ENCODE measurements at places on chromosomes 12 and 14.
A peak's percentile ranks its signal among the peaks of the same experiment; 100 is the strongest.

GRCh38 chr12:28963554-28963953, 185.5 kb upstream of the FAR2 start:
- no peak overlapping the region for H3K4me3 ChIP-seq
- DNase-seq: no peak
- H3K27me3 ChIP-seq: peaks cover 26% of the 10 kb centered on the region
- no peaks in the 10 kb centered on the region for H3K4me1 ChIP-seq

DNA sequence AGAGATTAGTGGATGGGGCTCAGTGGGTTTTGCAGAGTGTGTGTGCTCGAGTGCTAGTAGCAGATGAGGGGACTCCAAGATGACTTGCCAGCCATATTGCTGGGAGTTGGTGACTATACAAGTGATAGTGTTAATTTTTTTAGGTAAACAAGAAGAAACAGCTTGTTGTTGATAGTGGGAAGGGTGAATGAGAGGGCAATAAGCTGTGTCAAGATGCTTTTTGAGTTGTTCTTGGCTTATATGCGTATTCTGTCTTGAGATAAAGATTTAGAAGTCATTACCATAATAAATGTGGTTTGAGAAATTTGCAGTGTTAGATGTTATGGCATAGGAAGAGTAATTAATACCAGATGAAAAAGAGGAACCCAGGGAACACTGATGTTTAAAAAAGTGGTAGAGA, 75.3 kb downstream of the RCOR1 start:
- H3K36me3 ChIP-seq: no peaks in the 10 kb centered on the region
- DNase-seq: no peak
- peaks cover 19% of the 10 kb centered on the region for H3K4me1 ChIP-seq

DNA sequence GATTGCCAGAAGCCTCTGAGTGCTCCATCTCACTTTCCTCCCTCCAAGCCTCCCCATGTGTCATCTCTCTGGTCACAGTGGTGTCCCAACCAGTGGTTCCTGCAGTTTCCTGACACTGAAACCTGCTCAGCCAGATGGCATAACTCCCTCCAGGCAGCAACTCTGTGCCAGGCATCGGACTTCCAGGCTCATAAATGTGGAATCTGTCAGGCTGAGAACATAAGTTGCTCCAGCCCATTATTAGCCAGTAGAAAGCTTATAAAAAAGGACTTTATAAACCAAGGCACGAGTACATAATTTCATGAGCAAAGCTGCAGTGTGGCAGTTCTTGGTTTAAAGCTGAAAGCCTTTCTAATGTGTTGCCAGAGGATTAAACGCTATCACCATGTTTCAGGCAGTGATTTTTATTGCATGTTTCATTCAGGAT, 194.3 kb downstream of the DACT1 start:
- no peak overlapping the region for H3K27ac ChIP-seq
- no peak overlapping the region for H3K4me3 ChIP-seq
- H3K4me1 ChIP-seq: no peaks in the 10 kb centered on the region

DNA sequence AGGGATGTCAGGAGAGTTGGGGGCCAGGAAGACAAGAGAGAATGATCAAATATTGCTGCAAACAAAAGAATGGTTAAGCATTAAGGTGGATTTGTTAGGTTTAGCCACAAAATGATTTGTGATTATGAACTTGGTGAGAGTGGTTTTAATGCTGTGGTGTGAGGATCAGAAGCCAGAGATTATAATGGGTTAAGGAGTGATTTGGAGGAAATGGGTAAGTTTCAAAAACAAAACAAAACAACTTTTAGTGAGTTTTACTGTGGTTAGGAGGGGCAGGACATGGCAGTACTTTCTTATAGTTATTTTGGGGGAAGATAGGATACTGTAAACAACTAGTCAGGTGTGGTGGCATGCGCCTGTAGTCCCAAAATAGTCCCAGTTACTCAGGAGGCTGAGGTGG, 24.0 kb downstream of the DIP2B start:
- DNase-seq: no peak
- H3K36me3 ChIP-seq: peaks cover 6% of the 10 kb centered on the region
- H3K27ac ChIP-seq: peak overlapping the region; percentile 3
- peaks cover 17% of the 10 kb centered on the region for H3K4me1 ChIP-seq
- H3K4me3 ChIP-seq: no peak overlapping the region
- H3K27me3 ChIP-seq: no peaks in the 10 kb centered on the region

DNA sequence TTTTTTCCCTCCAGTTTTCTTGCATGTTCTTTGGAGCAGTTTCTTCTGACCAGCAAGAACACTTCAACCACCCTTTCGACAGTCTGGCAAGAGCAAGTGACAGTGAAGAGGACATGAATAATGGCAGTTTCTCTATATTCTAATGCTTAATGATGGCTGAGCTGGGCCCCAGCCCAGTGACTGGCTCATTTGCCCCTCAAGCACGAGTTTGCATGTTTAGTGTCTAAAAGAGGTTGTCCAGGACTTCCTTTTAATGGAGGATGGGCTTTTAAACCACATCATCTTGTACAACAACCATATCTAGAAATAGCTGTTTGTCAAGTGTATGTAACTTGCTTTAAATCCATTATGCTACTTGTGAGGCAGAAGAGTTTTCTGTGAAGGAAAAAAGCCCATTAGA, 28.4 kb downstream of the RAD9B start:
- no peak overlapping the region for H3K4me3 ChIP-seq
- no peak for DNase-seq
- peaks cover 21% of the 10 kb centered on the region for H3K36me3 ChIP-seq
- no peaks in the 10 kb centered on the region for H3K27me3 ChIP-seq

- H3K4me3 ChIP-seq: no peak overlapping the region
- H3K27me3 ChIP-seq: no peaks in the 10 kb centered on the region
- no peaks in the 10 kb centered on the region for H3K4me1 ChIP-seq
- no peak overlapping the region for H3K27ac ChIP-seq
Measured at GRCh38 chr12:87861791-87862190, 167.4 kb downstream of the C12orf50 start.

- DNase-seq: no peak
- no peaks in the 10 kb centered on the region for H3K4me1 ChIP-seq
- H3K4me3 ChIP-seq: no peak overlapping the region
- no peak overlapping the region for H3K27ac ChIP-seq
- peaks cover 3% of the 10 kb centered on the region for H3K36me3 ChIP-seq
Measured at GRCh38 chr14:31068235-31068634, 42.1 kb upstream of the STRN3 start.

- no peaks in the 10 kb centered on the region for H3K4me1 ChIP-seq
- H3K36me3 ChIP-seq: no peaks in the 10 kb centered on the region
- H3K27ac ChIP-seq: no peak overlapping the region
- H3K4me3 ChIP-seq: no peak overlapping the region
- peaks cover 56% of the 10 kb centered on the region for H3K27me3 ChIP-seq
Measured at GRCh38 chr14:104218361-104219180, 80.2 kb downstream of the KIF26A start.

GRCh38 chr12:57521525-57522010, 1.1 kb upstream of the MBD6 start:
- H3K36me3 ChIP-seq: peaks cover 78% of the 10 kb centered on the region
- no peak for DNase-seq
- peak overlapping the region; percentile 97 for H3K4me3 ChIP-seq

- no peak for DNase-seq
- H3K27me3 ChIP-seq: no peaks in the 10 kb centered on the region
- H3K27ac ChIP-seq: peak overlapping the region; percentile 5
- H3K36me3 ChIP-seq: no peaks in the 10 kb centered on the region
- no peak overlapping the region for H3K4me3 ChIP-seq
Measured at GRCh38 chr12:92639017-92639416, 63.8 kb upstream of the PLEKHG7 start.

- no peak overlapping the region for H3K4me3 ChIP-seq
- DNase-seq: no peak
- peaks cover 46% of the 10 kb centered on the region for H3K27me3 ChIP-seq
- H3K27ac ChIP-seq: no peak overlapping the region
- no peaks in the 10 kb centered on the region for H3K36me3 ChIP-seq
Measured at GRCh38 chr14:69985463-69985862, 106.2 kb downstream of the SMOC1 start.

DNA sequence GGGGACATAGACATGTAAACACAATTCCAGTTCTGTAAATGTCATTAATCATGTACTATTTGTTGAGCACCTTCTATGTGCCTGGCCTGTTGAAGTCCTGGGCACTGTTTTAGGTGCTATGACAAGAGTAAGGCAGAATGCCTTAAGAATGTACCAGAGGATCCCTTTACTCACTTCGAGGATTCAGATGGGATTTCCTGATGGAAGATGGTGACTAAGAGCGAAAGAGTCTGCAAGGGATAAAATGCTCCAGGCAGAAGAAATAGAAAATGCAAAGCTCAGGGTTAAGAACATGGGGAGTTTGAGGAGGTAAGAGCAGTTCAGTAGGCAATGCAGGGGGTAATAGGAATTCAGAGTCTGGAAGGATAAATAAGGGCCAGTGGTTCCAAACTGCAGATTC, 671.3 kb upstream of the TBX3 start:
- H3K36me3 ChIP-seq: no peaks in the 10 kb centered on the region
- no peaks in the 10 kb centered on the region for H3K27me3 ChIP-seq
- H3K4me3 ChIP-seq: no peak overlapping the region
- no peak for DNase-seq
- no peaks in the 10 kb centered on the region for H3K4me1 ChIP-seq

- no peaks in the 10 kb centered on the region for H3K36me3 ChIP-seq
- no peak for DNase-seq
- H3K27me3 ChIP-seq: peaks cover 22% of the 10 kb centered on the region
- H3K4me1 ChIP-seq: peaks cover 5% of the 10 kb centered on the region
- H3K4me3 ChIP-seq: no peak overlapping the region
- H3K27ac ChIP-seq: no peak overlapping the region
Measured at GRCh38 chr14:24798911-24799462, 165.0 kb upstream of the GZMB start.

DNA sequence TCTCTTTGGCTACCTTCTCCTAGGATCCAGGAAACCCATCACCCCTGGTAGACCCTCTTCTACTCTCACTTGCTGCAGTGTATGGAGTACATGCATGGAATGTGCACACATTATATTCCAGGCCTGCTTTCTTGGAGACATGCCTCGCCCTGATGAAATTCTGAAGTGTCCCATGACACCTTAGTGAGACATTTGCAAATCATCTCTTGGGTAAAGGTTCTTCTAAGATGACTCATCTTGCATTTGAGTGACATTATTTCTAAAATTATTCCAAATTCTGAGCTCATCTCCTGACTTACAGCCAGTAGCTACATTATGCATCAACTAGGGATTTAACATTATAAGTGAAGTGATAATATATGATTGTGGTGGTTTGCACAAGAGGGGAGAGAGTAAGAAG, 49.8 kb downstream of the SDR9C7 start:
- H3K4me1 ChIP-seq: no peaks in the 10 kb centered on the region
- H3K4me3 ChIP-seq: no peak overlapping the region
- H3K27ac ChIP-seq: no peak overlapping the region

DNA sequence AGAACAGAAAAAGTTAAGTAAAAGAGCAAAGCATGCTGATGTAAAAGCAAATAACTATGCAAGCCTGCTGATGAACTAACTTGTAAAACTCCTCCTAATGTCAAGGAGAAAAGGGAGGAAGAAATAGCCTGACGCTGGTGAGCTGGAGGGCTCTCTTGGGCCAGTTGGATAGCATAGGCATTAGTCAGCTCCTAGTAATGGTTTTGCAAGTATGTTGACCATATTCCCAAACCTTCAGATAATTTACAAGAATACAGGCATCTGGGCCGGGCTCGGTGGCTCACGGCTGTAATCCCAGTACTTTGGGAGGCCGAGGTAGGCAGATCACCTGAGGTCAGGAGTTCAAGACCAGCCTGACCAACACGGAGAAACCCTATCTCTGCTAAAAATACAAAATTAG, 871.4 kb downstream of the C12orf50 start:
- no peaks in the 10 kb centered on the region for H3K36me3 ChIP-seq
- H3K4me3 ChIP-seq: no peak overlapping the region
- no peaks in the 10 kb centered on the region for H3K4me1 ChIP-seq
- H3K27ac ChIP-seq: no peak overlapping the region
- no peak for DNase-seq

- H3K36me3 ChIP-seq: no peaks in the 10 kb centered on the region
- H3K27ac ChIP-seq: no peak overlapping the region
- H3K4me3 ChIP-seq: no peak overlapping the region
- DNase-seq: no peak
- no peaks in the 10 kb centered on the region for H3K4me1 ChIP-seq
Measured at GRCh38 chr12:28550757-28551704, 360.8 kb downstream of the CCDC91 start.

- no peak for DNase-seq
- H3K36me3 ChIP-seq: peaks cover 2% of the 10 kb centered on the region
- H3K4me3 ChIP-seq: no peak overlapping the region
- H3K27ac ChIP-seq: no peak overlapping the region
- peaks cover 5% of the 10 kb centered on the region for H3K27me3 ChIP-seq
- no peaks in the 10 kb centered on the region for H3K4me1 ChIP-seq
Measured at GRCh38 chr14:98773814-98774213, 498.2 kb downstream of the BCL11B start.

DNA sequence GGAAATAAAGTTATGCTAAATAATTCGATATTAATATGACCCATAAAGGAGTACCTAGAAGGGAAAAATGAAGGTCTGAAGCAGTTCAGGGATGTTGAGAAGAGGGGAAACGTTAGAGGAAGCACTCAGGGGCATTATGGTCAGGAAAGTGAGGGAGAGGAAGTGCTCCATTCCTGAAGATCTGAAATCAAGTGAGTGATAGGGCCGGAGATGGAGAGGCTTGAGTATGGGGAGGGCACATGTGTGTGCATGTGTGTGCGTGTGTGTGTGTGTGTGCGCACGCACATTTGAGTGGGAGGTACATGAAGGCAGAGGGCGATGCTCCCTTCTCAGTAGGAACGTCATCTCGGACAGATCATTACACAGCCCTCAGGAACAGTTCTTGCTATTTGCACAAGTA, 4.9 kb upstream of the DCD start:
- H3K4me3 ChIP-seq: no peak overlapping the region
- DNase-seq: no peak
- H3K27me3 ChIP-seq: peaks cover 12% of the 10 kb centered on the region
- H3K4me1 ChIP-seq: no peaks in the 10 kb centered on the region

- DNase-seq: no peak
- peaks cover 14% of the 10 kb centered on the region for H3K4me1 ChIP-seq
- no peaks in the 10 kb centered on the region for H3K27me3 ChIP-seq
Measured at GRCh38 chr14:24098927-24099813, 5.1 kb downstream of the PCK2 start.

GRCh38 chr12:49903700-49904423, at the start of gene FAIM2:
Gene FAIM2, minus strand, starts transcription at chr12:49903900. Its CDS starts 108 bp downstream, at chr12:49903792.
- H3K4me3 ChIP-seq: peak within 1 kb of the TSS; percentile 85
- no peaks in the 10 kb centered on the region for H3K36me3 ChIP-seq
- peak; percentile 37 for DNase-seq
- peaks cover 13% of the 10 kb centered on the region for H3K4me1 ChIP-seq
- H3K27ac ChIP-seq: peak within 1 kb of the TSS; percentile 70

DNA sequence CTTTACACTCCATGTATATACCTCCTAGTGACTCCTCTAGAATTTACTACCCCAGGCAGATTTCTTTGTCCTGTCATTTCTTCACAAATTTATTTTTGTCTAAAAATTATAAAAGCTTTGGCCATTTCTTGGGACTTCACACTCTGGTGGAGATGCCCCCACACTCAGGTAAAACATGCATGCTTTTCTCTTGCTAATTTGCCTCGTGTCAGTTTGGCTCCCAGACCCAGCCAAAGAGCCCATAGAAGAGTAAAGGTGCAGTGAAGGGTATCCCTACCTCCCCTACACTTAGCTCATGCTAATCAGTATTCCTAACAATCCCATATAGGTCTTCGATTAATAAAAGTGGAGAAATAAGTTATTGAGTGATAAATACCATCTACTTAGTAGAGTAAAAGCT, 256.5 kb upstream of the KRR1 start:
- H3K27ac ChIP-seq: no peak overlapping the region
- H3K36me3 ChIP-seq: no peaks in the 10 kb centered on the region
- H3K27me3 ChIP-seq: no peaks in the 10 kb centered on the region
- no peak overlapping the region for H3K4me3 ChIP-seq
